ENCODE measurements at places on chromosomes 6 and 20.

DNA sequence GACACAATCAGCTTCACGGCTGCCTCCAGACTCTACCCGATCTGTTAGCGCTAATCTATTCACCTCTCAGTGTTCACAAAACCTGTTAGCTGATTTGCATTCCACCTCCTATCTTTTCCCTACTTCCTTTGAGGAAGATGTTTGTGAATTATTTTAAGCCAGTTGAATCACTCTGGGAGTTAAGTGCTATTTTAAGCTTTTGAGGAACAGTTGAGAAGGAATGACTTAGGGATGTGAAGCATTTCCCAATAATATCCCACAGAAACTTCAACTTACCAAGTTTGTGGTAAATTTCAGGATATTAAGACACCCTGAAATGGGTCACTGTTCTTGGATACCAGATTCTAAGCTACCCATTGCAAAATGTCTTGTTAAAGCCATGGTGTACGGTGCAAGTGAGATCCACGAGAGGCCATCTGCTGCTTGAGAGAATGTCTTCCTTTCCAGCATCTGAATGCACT is 145.2 kb upstream of the CITED2 start:
- no peak for DNase-seq

- DNase-seq: no peak
Observed at GRCh38 chr20:31842471-31843157, 2.8 kb downstream of the FOXS1 start.

- no peak for DNase-seq
Observed at GRCh38 chr6:158698931-158699330, 49.1 kb downstream of the SYTL3 start.

- DNase-seq: no peak
Observed at GRCh38 chr20:49631856-49632418, 64.0 kb upstream of the PTGIS start.
